ENCODE measurements at places on chromosomes 6 and 20.

DNA sequence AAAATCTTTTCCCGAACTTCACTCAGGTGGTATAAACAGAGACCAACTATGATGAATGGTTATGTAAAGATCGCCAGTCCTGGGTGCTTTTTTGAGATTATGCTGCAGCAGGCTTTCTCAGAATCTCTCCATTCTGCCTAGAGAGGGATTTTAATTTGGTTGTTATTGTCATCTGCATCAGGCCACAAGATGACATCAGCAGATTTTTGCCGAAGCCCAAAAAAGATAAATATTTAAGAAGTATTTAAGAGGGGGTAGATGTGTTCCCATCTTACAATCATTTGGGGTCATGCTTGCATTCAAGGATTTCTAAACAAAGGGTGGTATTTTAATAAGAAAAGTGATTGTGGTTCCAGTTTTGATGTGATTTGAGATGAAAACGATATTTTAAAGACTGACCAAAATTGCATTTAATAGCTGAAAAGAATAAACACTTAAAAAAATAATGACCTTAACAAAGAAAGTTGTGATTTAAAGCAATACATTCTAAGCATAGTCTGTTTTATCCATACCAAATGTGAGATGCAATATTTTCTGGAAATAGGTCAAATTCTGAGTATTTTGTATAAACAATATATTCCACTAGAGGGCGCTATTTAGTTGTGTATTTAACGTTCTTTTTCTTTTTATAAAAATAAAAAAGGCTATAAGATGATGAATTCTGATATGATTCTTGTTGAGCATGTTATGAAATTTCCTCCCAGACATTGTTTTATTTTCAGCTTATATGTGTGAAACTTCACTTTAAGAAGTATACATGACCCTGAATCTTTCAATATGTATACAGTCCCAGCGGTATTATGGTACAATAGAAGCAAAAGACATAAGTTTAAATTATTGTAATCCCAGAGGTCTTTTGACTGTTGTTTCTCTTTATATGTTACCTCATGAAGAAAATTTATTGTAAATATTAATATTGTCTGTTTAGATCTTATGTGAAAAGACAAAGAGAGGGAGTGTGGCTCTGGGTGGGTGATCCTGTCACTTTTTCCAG, 51.0 kb upstream of the ZFP64 start:
- DNase-seq, result peak; percentile 55

DNA sequence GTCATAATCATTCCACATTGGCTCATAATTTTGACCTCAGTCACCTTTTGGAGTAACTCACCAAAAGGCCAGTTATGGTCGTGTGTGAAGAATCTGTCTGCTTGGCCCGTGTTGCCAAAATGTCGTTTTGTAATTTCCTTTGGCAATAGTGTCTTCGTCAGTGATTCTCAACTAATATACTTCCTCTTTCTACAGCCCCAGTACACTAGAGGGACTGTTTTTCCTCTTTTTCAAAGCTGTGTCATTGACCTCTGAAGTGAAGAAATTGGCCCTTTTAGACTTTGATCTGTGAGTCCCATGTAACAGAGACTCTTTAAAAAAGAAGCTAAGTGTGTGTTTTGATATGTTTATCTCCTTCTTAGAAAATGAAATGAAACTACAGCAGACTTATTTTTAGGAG, 5.2 kb downstream of the FOXO3 start:
- peak; percentile 46 for DNase-seq

GRCh38 chr20:53879048-53879684, 191.2 kb downstream of the BCAS1 start:
- DNase-seq, result no peak

GRCh38 chr20:47578543-47578942, 76.9 kb downstream of the NCOA3 start:
- no peak for DNase-seq

GRCh38 chr6:4264081-4264480, 128.7 kb upstream of the ECI2 start:
- DNase-seq, result no peak

DNA sequence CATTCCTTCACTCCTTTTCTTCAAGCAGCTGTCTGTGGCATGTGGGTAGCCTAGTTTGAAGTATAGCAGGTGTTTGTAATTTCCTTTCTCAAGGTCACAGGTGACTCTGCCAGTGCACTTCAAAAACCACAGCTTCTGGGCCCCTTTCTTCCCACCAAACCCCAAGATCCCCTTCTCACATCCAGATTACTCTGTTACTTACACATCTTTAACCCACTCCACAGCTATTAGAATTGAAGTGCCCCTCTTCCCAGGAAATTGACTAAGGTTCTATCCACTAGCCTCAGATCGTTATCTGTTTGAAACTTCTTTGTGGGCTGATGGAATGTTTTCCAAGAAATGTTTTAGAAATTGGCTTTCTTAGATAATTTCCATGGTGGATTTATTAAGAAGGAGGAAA, 150.8 kb downstream of the AHI1 start:
- DNase-seq, result no peak

GRCh38 chr6:95169775-95170174, 407.6 kb upstream of the MANEA start:
- no peak for DNase-seq

- no peak for DNase-seq
Observed at GRCh38 chr20:23027721-23028120, 7.4 kb upstream of the SSTR4 start.

GRCh38 chr6:157198425-157199279, 124.7 kb downstream of the TMEM242 start:
- DNase-seq, result peak; percentile 56

DNA sequence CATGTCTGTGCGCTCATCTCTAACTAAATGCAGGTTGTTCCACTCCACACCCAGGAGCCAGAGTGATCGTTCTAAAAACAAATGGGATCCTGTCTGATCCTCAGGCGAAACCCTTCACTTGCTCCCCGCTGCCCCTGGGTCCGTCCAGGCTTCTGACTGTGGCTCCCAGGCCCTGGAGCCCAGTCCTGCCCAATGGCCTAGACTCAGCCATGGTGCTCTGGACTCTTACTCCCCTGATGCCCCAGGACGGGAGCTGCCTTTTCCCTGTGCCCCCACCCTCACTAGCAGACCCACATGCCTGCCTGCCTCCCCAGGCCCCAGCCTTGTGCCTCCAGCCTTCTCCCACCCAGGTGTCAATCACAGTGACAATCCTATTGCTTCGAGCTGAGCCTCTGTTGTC, 256.7 kb downstream of the BMP7 start:
- no peak for DNase-seq

- no peak for DNase-seq
Observed at GRCh38 chr20:10965936-10966470, 292.2 kb upstream of the JAG1 start.
